ENCODE measurements at places on chromosomes 7 and 10.

- no peak for DNase-seq
These were observed 16.0 kb upstream of the ZNF273 start for GRCh38 chr7:64886956-64887545.

- no peak for DNase-seq
These were observed 51.2 kb upstream of the SEMA3A start for GRCh38 chr7:84245835-84246234.

DNA sequence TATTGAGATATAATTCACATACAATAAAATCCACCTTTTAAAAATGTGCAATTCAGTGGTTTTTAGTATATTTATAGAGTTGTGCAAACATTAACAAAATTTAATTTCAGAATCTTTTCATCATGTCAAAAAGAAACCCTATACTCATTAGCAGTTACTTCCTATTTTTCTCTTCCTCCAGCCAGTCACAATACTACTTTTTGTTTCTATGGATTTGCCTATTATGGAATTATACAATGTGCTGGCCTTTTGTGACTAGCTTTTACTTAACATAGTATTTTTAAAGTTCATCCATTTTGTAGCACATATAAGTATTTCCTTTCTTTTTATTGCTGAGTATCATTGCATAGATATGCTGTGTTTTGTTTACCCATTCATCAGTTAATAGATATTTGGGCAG lies 199.9 kb upstream of the IMMP2L start:
- no peak for DNase-seq

DNA sequence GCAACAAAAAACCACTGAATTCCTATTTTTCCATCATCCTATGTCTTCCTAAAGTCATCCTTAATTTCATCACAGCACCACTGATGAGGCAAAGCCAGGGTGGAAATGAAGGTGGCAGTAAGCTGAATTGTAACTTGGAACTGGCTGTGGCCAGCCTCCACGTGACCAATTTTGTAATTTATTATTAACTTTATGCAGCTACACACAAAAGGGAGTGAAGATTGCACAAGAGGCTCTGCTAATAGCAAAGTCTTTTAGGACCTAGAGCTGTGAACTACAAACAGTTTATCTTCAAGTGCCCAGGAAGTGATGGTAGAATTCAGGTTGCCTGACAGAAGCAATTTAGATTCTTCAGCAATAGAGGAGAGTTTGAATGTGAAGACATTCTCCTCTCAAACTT lies 176.4 kb downstream of the CCDC71L start:
- no peak for DNase-seq

DNA sequence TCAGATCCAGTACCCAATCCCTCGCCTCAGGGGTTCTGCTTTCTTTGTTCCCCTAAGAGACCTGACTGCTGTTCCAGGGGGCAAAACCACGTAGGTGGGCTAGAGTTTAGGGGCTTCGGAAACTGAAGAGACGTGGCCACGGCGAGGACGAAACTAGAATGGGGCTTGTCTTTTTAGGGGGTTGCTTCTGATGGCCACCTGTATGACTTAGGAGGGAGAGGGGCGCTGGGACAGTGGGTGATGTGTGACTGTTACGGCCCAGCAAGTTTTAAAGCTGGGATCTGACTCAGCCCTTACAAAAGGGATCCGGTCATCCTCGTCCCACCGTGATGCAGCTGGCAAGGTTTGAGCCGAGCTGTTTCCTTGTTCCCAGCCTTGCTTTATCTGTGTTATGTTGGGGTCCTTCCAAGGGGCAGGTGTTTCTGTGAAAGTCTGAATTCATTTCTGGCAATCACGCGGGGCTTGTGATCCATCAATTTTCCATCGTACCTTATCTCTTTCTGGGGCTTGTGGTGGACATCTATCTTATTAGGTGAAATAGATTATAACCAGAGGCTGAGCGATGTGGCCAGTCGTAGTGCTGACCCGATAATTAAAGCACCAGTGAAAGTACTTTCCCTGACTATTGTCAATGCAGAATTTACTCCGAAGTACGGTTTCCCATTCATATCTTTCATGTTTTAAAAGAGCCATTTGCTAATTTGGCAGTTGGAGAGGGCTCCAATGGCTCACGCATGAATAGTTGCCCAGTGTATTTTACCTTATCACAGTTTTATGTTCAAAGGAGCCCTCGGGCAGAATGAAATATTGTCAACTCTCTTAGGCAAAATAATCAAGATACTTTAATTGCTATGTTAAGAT lies 830 bp downstream of the MET start:
- DNase-seq, result no peak

- DNase-seq, result no peak
These were observed 369.2 kb upstream of the NRP1 start for GRCh38 chr10:33703501-33704213.

DNA sequence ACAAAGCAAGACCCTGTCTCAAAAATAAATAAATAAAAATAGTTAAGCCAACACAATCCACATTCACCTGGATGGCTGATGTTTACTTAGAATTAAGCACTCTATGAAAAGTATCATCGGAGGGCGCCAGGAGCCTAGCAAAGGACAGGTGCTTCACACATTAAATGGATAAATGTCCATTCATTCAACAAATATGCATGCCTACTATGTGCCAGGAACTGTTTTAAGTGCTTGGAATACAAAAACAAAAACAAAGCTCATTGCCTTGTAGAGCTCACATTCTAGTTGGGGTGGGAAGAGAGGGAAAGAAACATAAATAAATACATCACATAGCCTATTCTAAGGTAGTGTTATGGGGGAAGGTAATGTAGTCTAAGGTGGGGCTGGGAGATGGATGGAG lies 4.1 kb downstream of the BAIAP2L1 start:
- DNase-seq, result no peak

DNA sequence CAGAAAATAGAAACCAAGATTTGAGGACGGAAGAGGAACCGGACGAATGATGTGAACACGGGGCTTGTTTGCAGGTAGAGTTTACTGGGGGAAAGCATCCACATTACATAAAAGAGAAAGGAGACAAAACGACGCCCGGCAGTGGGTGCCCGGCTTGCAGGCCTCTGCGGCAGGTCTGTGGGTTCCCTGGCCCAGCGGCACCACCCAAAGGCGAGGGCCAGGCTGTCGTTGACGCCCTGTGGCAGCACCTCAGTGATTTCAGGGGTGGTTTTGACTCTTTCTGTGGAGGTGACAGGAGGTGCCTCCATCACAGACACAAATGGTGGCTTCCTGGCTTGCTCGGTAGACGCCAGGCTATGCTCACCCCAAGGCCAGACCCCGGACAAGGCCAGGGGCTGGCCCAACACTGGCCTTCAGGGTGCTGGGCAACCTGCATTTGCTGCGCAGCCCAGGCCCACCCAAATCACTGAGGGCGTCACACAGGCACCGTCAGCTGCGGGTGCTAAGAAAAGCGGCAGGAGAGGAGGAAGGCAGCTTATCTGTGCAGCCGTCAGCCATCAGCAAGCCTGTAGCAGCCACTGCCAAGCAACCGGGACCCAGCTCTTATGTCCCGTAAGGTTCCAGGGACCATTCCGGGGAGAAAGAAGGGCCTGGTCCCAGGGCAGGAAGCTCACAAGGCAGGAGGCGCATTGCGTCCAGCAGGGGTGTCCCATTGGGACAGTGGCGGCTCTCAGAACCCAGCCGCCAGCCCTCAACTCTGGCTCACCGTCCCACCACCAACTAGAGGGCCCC lies 230.3 kb downstream of the PTPRN2 start:
- DNase-seq, result no peak

GRCh38 chr7:45892407-45893035 lies 4.2 kb downstream of the IGFBP1 start:
- no peak for DNase-seq

GRCh38 chr10:14712991-14713424 lies 61.7 kb downstream of the FAM107B start:
- DNase-seq, result no peak

- DNase-seq, result no peak
These were observed 211.3 kb upstream of the PPP2R2D start for GRCh38 chr10:131689486-131689885.

DNA sequence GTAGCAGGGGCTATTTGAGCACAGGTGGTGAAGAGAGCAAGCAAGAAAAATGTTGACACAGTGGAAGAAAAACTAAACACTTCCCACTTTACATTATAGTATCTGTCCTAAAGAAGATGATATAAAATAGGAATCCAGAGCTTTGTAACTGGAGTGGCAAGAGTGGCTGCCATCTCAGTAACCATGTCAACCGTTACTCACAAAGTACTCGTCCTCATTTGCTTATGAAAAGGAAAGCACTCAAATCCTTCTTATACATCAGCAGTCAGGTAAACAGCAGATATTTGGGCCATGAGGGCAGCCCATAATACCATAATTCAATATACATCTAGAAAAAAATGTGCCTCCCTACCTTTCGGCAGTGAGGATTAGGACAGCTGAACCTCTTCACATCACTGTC lies 70.1 kb downstream of the RNF216 start:
- DNase-seq, result no peak

All from stimulated activated CD8-positive, alpha-beta memory T cell treated with anti-CD3 and anti-CD28 coated beads, Interleukin-2, amount 100 ng/mL, for 1 hour (primary cell).